ENCODE measurements at places on chromosomes 3 and 15.
A peak's percentile ranks its signal among the peaks of the same experiment; 100 is the strongest.

DNA sequence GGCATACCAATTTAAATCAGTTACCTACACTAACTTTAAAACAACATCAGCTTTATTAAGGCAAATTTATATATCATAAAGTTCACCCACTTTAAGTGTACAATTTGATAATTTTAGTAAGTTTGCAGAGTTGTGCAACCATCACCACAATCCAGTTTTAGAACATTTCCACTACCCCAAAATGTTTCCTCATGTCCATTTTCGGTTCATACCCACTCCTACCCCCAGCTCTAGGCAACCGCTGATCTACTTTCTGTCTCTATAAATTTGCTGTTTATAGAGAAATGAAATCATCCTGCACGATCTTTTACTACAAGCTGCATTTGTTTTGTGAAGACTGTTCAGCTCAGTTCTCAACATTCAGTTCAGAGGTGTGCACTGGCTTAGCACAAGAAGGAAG, 31.5 kb upstream of the FAM81A start:
- no peak for DNase-seq

- DNase-seq: no peak
These were observed 52.5 kb upstream of the SATB1 start for GRCh38 chr3:18477620-18478019.

GRCh38 chr15:35876762-35877161, 330.8 kb upstream of the DPH6 start:
- peak; percentile 83 for DNase-seq

- no peak for DNase-seq
These were observed 38.8 kb upstream of the PCSK6 start for GRCh38 chr15:101528108-101528916.

GRCh38 chr15:58016581-58017175, 48.8 kb downstream of the ALDH1A2 start:
- no peak for DNase-seq

DNA sequence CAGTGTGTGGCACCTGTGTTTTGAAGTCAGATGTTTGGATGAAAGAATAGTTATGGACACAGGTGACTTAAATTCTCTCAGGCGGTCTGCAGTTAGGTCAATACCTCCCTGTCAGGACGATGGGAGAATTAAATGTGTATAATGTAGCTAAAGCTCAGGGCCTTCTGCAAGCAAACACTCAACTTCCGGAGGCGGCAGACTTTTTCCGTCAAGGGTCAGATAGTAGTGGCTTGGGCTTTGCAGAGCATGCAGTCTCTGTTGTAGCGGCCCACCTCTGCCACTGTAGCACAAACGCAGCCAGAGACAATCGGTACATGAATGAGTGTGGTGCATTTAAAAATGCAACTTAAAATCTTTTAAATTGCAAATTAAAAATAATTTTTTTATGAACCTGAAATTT, 47.4 kb downstream of the CMTM8 start:
- DNase-seq: peak; percentile 86

DNA sequence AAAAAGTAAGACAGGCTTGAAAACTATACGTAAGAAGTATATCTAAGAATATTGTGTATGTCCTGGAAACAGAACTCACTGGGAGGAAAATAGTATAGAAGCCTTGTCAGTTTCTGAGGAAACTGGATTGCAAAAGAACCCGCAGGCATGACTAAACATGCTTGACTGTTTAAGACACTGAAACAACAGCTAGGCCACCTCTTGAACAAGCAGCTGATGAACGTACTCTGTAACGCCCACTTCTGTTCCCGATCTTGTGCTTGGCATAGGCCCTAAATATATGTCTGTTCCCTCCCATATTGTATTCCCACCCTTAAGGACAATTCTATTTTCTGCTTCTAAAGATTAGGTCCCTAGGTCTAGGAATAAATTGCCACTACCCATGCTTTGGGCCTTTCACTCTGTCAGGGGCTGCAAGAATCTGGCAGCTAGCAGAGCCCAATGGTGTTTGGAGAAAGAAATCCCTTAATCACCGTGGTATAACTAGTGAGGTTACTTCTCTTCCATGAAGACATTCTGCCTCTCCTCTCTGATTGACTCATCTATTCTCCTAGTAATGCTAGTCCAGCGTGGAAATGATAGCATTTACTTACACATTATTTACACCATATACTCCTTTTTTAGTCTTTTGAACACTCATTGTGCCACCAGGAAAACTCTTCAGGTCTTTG, 46.2 kb downstream of the CD200 start:
- no peak for DNase-seq

DNA sequence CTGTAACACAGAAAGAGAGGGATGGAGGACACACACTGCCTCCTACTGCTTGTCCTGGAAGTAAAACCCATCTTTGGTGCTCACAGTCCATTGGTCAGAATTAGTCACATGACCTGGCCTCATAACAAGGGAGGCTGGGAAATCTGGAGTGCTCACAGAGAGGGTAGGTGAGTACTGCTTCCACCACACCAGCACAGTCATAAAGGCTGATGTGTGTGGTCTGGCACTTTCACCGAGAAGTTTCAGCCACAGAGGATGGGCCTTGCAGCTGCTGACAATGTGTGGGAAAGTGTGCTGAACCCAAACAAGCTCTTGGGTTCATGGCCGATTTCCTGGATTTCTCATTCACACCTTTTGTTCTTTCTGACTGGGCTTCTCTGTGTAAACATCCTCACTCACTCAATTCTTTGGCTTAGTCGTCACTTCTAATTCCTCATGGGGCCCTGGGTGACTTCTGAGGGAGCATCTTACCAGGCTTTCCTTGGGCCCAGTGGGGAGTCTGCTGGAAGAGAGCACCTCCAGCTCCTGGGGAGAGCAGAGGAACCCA, 100.7 kb downstream of the ASB7 start:
- DNase-seq: no peak

DNA sequence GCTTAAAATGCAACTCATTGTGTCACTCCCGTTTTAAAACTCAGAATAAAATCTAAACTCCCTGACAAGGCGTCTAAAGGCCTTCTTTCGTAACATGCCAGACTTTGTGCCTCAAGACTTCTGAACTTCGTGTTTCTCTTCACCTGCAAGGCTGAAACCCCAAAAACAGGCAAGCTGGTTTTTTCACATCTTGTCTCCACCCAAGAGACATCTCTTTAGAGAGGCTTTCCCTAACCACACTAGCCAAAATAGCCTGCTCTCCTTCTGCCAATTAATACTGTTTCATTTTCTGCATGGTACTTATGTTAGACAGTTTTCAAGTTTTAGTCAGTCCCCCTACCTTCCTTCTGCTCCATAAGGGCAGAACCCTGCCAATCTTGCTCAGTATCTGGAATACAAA, 41.6 kb downstream of the RAF1 start:
- no peak for DNase-seq

GRCh38 chr15:88242586-88243555, 13.7 kb downstream of the NTRK3 start:
- DNase-seq: no peak

- no peak for DNase-seq
These were observed 359.5 kb upstream of the CBLB start for GRCh38 chr3:106228271-106228670.

DNA sequence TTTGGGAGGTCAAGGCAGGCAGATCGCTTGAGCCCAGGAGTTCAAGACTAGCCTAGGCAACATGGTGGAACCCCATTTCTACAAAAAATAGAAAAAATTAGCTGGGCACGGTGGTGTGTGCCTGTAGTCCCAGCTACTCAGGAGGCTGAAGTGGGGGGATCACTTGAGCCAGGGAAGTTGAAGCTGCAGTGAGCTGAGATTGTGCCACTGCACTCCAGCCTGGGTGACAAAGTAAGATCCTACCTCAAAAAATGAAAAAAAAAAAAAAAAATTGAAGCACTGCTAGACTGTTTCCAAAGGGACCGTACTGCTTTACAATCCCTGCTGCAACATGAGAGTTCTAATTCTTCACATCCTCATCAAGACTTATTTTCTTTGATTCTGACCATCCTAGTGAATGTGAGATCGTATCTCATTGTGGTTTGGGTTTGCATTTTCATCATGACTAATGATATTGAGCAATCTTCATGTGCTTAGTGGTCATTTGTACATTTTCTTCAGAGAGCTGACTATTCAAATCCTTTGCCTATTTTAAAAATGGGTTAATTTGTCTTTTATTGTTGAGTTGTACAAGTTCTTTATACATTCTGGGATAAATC, 10.8 kb downstream of the CMTM8 start:
- no peak for DNase-seq

DNA sequence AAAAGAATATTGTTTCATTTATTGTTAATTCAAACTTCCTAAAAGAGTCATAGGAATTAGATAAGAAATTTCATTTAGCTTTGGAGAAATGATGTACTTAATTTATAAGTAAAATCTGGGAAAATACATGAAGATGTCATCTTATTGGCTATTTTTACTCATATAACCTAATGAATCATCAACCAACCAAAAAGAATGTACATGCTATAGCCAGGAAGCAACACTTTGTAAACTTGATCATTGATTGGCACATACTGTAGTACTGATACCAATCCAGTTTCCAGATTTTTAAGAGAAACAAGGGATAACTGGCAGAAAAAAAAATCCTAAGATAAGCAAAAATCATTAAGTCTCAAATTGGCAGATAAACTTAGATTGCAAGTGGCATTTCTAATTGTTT, 207.9 kb upstream of the CDIN1 start:
- DNase-seq: no peak

DNA sequence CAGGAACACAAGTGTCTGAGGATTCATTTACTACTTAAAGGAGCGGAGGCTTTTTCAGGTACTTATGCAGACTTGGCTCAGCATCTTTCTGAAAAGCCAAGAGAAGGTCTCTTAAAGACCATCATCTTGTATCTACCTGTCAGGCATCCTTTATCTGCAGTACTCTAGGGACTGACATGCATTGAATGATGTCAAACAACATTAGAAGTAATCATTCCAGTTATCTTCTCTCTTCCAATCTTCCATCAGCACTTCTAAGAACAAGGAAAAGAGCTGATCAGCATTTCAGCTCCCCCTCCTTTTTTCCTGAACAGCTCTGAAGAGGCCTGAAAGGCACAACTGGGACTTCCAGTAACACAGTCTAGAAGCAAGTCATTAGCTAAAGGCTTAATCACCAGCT, 214.8 kb downstream of the KCNH8 start:
- no peak for DNase-seq

DNA sequence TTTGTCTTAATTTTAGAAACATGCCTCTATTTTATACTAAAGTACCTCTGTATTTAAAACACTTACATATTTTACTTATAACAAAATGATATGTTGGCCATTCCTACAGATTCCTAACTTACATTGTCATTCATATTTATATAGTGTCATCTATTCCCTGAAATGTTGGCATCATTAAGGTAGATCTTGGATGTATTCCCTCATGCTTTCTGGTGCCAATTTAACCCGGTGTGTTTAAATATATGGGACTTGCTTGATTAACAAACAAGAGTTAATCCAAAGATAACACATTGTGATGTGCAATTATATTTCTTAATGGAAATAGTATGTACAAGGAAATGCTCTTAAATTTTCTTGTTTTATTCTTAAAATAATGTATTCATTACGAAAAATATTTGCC, 352.3 kb downstream of the NAALADL2 start:
- no peak for DNase-seq

DNA sequence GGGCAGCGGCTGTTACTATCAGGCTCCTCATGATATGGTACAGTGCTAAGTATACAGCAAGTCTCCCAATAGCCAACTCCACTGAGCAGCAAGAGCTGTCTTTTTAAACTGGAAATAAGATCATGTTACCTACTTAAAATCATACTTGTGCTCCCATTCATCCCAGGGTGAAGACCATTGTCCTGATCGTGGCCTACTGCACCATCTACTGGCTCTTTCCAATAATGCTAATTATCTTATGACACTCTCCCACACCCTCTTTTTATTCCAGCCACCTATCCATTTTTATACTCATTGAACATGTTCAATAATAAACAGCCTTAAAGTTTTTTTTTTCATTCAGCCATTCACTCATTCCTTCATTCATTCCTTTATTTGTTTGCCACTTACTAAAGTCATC, 117.7 kb downstream of the GBE1 start:
- DNase-seq: peak; percentile 49

DNA sequence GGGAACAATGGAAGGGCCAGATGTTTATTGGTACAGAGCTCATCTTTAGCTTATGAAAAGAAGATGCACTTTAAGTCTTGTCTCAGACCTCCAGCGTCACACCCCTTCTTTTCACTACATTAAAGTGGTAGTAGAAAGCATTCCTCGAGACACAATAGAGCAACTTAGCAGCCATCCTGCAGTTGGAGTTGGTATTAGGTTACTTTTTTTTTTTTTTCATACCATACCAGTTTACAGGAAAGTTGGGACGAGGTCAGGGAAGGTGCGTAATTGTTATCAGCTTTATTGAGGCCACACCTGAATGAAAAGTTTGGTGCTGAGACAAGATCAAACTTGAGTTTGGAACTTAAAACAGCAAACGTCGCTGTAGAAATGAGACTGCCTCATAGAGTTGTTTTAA, 203.8 kb downstream of the SOX2 start:
- no peak for DNase-seq

DNA sequence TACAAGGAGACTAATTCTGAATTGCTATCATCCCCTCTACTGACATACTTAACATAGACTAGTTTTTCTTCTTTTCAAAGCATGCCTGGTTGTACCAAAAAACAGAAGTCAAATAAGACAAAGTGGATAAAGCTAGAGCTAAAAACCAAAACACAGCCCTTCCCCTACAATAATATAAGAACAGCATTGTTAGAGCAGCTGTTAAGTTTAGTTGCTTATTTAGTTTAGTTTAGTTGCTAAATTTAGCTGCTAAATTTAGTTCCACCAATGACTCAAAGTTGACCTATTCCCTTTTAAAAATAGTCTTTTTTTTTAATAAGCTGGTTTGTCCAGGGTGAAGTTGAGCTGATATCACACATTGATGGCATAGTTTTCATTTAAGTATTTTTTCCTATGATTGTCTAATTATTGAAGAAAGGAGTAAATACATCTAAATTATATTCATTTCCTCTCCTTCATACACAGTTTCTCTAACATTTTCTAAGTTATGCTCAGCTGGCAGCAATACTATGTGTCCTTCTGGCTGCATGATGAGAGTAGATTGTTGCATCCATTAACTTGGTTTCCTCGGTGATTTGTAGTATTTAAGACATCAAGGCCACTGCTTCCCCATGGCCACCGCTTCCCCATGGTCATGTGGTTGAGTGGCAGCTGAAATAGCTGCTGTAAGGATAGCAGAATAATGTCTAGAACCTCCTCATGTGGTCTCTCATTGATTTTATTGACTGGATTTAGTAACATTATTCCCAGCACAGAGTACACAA, 718.6 kb upstream of the NECTIN3 start:
- DNase-seq: no peak

- no peak for DNase-seq
These were observed 64.5 kb upstream of the LRIG1 start for GRCh38 chr3:66565301-66565700.

DNA sequence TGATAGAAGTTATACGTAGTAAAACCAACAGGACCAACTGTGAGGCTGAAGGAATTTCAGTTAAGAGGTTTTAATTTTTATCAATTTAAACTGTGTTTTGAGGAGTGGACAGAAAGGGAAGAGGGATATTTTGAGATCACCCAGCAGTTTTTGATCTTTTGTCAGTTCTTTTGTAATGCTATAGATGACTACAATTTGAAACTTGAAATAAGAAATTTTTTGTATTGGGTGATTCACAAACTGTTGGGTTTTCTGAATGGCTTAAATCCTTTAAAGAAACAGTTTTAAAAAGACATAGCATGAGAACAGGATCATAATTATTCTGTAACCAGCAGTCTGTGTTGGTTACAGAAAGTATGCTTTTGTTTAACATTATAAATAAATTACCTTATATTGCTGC, 67.4 kb downstream of the TCF12 start:
- no peak for DNase-seq
